ENCODE measurements at places on chromosomes 5 and 9.

GRCh38 chr5:108615216-108615615 lies 132.5 kb upstream of the FER start:
- no peak for DNase-seq

DNA sequence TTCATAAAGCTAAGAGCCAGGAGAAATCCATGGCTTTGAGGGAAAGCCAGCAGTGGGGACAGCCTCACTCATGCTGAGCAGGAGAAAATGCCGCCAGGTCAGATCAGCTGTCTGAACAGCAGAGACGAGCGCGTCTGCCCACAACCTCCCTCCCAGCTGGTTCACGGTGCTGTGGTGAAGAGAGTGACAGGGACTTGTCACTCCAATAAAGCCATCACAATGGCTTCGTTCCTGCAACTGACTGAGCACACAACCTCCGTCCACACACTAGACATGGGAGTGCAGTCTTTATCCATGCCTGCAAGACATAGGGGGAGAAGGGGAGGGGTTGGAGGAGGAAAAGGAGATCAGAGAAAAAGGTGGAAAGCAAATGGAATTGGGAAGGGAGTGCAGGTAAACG lies 206.9 kb downstream of the GABBR2 start:
- DNase-seq, result no peak

DNA sequence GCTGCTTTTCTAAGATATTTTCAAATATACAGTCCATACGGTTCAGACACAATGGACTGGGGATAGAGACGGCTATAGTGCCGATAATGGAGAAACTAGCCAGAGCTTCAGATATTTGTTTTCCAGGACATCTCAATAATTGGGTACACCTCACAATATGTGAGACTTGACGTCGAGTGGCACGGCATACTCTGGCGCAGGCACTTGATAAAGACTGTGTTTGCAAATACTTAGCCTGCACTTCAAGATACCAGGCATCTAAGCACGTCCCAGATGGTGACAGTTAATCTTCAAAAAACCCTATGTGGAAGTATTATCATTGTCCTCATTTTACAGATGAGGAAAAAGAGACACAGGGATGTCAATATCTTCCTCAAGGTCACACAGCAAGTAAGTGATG lies 48.5 kb downstream of the SEMA5A start:
- no peak for DNase-seq

GRCh38 chr9:113695440-113695851 lies 180.7 kb upstream of the ZNF618 start:
- no peak for DNase-seq

DNA sequence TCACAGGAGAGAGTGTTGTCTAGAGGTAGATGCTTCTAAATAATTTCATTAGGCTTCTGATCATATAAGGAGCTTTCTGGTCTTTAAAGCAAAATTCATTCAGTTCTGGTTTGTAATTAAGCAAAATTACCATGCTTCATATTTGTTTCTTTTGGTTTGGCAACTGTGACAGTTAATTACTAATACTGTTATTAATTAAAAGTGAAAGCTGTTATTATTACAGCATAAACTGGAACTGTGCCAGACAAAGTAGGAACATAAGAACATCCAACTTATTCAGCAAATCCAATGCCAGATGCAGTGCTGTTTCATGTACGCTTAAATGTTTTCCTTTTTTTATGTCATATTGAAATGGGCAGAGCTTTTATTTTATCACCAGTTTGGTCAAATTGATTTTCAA lies 70.4 kb upstream of the DAB2 start:
- DNase-seq, result no peak

DNA sequence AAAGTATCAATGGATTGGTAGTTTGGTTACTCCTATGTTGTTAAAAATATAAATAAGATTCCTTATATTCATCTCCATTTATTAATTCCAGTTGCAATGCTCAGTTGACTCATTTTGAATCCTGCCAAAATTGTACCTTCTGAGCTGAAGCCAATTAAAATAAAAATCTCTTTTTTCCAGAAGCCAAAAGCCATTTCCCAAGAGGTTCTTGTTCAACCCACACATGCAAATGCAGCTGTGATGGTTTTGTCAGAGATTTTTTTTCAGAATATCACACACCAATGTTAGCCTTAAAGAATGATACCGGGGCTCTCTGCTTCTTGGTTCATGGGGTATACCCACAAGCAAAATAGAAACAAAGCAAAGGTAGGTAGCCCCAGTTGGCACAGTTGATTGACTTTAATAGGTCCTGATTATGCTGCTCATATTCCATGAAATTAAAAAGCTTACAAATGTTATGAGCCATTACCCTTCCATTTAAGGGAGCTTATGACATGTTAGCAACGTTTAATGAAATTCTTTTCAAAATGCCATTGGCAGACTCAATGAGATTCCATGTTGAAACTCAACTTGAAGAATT lies 208.0 kb downstream of the SGCD start:
- DNase-seq, result no peak

DNA sequence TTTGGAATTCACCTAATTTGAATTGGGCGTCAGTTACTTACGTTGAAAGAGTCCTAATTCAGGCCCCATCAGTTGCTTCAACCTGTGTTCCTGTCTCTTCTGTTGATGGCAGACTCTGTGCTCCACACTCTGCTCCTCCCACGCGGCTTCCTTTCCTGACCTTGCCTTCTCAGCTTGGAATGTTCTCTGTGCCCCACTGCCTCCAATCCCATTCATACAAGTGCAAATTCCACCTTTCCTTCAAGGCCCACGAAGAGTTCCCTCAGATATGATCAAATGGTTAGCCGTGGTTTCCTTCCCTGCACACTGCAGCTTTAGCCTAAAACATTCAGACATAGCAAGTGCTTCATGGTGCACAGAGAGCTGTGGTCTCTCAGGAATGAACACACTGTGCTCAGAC lies 65.7 kb downstream of the SREK1 start:
- no peak for DNase-seq

GRCh38 chr5:83049370-83049885 lies 27.8 kb downstream of the TMEM167A start:
- no peak for DNase-seq

DNA sequence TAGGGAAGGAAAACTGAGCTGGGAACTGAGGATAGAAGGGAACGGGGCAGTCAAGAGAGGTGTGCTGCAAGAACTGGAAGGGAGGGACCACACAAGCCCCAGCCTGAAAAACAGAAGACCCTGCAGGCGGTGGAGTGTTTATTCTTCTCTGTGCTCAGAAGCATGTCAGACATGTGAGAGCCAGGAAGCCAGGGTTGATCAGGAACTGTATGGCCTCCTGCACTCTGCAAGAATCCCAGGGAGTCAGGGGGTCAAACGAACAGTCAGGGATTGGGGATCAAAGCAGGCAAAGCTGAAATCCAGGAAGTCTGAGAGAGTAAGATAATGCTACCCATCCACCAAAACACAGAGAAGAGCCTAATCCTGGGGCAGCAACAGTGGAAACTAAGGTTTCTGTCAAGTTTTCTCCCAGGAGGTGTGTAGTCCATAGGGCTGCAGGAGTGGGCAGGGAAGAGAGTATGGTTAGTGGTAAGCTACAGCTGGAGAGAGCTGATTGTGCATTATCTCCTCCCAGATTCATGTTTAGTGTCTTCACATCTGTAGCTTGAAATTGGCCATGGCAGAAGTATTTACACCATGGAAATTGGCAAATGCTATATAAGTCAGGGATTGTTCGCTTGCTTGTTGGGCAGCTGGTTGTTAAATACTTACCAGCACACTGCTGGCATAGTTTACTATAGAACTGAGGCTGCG lies 115.4 kb upstream of the SLC44A1 start:
- no peak for DNase-seq

GRCh38 chr9:108521063-108521590 lies 334.7 kb downstream of the ACTL7B start:
- no peak for DNase-seq

DNA sequence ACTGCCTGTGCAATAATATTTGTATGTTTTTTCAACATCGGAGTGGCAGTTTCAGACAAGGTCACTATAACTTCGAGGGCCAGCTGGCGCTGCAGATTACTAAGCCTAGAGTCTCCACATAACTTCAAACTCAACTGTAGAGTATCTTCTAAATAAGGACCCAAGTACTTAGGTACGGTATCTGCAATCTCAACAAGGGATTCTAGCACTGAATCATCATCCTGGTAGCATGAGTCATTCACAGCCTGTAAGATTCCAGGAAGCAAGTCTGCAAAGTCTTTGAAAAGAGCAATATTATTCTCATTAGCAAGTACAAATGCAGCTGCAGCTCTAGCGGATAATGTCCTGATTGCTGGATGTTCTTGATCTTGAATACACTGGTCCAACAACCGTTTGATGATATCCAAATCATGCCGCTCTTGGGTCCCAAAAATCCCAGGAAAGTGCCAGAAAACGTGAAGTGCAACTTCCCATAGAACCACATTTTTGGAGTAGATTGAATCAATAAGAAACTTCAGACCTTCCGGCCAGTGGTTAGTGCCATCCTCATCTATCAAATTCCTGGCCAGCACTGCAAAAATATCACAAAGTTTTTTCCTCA lies 654 bp downstream of the RANBP6 start:
- no peak for DNase-seq

DNA sequence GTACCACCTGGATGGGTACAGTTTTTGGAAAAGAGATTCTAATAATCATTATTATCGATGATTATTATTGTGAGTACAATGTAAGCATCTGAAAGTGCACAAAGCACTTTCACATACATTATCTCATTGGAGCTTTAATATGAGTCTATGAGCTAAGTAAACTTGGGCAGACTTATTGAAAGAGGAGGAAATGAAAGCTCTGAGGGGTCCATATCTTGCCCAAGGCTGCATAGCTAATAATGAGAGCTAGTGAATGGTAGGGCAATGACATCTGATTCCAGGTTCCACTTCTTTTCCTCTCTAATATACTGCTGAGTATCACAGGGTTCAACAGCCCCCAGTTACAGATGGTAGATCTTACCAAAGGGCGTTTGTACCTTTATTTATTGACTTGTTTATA lies 26.1 kb downstream of the TIMD4 start:
- DNase-seq, result no peak

GRCh38 chr5:73759771-73760170 lies 133.8 kb downstream of the ARHGEF28 start:
- no peak for DNase-seq

DNA sequence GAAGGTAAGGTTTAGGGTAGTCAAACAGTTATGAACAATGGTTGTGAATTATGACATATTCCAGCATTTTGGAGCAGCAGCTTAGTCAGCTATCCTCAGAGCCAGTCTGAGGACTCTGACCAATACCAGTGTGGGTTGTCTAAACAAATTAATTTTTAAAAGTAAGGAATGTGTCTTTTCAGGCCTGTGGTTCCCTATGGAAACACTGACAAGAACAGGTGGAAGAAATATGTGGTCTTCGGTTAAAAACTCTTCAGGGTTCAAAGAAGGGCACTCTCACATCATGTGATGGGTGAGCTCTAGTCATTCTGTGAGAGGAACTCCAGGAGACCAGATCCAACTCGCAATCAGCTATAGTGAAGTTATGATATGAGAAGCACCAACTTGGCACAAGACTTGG lies 33.5 kb upstream of the ALDOB start:
- DNase-seq, result no peak

- no peak for DNase-seq
Observed at GRCh38 chr5:178839319-178839704, 20.4 kb upstream of the ZNF354B start.

GRCh38 chr5:153584126-153584959 lies 93.9 kb downstream of the GRIA1 start:
- DNase-seq, result no peak

DNA sequence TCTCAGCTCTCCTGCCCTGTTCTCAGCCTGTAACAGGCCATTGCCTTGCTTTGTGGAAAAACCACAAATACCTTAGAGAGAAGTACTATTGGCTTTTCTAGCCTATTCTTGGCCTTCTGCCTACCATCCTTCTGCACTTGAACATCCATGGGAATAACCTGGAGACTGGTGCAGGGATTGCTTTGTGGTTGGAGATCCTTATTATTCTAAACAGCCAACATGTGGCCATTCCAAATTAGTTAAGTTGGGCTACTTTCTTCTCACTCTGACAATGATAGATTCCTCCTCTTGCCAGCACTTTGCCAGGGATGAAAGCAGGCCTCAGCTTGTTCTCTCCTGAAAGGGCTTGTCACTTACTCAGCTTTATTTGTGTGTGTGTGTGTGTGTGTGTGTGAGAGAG lies 240.4 kb downstream of the GLIS3 start:
- no peak for DNase-seq

DNA sequence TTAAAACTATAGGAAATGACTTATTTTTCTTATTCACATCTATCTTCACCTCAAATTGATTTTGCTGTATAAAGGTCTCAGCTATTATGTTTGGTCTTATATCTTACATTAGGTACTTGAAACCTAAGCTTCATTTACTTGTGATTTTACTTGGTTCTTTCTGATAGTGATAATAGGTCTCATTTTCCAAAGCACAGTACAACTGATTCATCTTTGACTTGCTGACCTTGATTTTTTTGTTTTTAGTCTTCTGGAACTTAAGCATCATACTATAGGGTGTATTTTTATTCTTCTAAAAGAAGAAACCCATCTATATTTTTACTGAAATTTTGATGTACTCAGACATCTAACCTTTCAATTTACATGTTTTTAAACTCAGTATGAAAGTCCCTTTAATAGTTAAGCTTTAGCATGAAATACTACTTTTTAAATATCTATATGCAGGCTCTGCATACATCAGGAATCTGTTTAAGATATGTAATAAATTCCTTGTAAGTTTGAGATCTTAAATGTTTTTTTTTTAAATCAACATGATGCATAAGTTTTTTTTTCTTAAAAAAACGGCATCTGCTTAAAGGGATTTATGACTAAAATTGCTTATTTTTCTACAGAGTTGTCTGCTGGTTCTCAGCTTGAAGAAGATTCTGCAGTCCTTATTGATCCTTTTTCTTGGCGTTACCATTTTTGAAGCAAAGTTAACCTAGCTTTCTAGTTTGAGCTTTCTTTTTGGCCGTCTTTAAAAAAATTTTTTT lies 13.3 kb downstream of the MATR3 start:
- DNase-seq, result no peak

GRCh38 chr9:136921307-136921706 lies 23.2 kb downstream of the FBXW5 start:
- no peak for DNase-seq

DNA sequence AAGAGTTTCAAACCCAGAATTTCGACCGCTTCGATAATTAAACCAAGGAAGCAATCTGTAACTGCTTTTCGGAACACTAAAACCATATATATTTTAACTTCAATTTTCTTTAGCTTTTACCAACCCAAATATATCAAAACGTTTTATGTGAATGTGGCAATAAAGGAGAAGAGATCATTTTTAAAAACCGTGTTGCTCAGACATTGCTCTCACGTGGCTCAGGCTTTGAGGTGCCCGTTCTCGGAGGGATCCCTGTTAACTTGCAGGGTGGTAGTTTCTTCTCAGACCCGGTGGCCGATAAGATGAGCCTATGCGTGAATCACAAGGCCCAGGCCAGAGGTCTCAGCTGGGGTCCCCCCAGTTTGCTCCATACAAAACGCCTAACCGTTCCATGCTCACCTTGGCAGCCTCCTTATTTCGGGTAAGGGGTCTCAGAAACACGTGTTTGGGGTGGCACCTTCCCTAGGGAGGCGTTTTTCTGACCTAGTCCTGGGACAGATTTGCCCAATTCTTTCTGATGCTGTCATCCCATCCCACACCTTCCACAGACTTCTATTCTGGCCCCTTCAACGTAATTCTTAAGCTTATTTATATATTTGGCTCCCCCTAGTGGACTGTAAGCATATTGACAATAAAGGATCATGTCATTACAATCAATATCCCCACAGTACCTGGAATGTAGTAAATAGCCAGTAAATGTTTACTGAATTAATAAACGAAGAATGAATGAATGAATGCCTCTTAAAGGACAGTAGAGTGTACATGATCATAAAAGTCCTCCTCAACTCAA lies 48.1 kb downstream of the THBS4 start:
- DNase-seq, result peak; percentile 37

Data from D721Med (cell line).